ENCODE measurements at places on chromosomes 4 and X.

- no peak for DNase-seq
These were observed 114.5 kb downstream of the GATB start for GRCh38 chr4:151646322-151646721.

DNA sequence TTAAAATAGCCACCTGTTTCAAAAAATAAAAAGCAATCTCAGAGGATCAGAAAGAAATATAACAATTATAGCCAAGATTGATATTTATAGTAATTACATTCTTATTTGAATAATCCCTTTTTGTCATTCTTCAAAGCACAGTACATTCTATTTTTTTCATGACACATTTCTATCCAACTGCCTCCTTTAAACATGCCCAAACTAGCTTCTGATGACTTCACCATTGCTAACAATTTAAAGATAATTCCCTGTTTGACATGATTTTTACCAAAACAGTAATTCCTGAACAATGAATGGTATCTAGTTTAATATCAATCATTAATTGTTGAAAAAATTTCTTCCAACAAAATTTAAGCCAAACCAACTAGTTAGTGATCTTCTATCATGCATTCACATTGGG, 172.4 kb downstream of the SNCA start:
- DNase-seq, result no peak

DNA sequence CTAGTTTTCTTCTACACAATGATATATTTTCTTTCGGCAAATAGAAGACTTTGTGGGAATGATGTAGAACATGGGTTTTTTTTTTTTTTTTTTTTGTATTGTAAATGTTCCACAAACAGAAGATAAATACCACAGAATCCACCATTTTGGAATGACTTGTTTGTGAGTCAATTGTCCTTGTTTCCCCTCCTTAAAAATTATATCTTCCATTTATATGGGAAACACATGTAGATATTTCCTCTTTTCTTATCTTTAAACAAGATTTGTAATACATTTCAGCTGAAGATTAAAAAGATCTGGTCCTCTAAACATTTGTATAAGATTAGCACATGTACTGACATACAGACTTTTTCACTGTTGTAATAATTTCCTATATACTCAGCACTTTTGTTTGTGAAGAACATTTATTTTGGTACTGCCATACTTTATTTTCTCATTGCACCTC, 304.6 kb downstream of the SPRY1 start:
- no peak for DNase-seq

DNA sequence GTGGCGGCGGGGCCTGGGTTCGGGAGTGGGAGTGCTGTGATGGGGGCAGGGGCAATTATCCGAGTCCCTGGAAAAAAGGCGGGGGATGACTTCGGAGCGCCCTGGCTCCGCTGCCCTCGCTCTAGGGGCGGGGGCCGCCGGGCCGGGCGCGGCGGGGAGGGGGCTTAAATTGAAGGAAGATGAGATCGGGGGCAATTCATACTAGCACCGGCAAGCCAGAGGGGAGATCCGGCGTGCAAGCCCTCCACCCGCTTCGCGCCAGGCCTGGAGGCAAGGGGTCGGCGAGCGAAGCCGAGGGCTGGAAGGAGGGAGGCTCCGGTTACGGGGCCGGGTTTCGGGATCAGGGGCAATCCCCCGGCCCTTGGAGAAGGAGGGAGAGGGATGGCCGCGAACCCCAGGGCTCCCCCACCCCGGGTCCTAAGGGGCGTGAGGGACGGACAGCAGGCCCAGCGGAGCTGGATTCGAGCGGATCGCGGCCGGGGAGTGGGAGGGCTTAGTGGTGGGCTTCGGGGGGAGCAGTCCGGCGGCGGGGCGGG, 1.2 kb downstream of the BCORL1 start:
- DNase-seq, result no peak

DNA sequence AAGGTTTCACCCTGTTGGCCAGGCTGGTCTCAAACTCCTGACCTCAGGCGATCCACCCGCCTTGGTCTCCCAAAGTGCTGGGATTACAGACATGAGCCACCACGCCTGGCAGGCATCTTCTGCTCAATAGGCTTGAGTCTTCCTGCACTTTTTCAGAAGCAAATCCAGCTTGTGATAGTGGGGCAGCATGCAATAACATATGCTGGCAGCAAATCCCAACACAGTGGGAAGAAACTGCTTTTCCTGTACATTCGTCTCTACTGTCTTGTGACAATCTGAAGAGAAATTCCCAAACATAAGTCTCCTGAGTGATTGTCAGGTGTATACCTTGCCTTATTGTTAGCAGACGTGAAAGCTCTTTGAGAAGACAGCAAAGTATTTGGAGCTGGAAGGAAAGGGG, 145.7 kb downstream of the PALLD start:
- no peak for DNase-seq

DNA sequence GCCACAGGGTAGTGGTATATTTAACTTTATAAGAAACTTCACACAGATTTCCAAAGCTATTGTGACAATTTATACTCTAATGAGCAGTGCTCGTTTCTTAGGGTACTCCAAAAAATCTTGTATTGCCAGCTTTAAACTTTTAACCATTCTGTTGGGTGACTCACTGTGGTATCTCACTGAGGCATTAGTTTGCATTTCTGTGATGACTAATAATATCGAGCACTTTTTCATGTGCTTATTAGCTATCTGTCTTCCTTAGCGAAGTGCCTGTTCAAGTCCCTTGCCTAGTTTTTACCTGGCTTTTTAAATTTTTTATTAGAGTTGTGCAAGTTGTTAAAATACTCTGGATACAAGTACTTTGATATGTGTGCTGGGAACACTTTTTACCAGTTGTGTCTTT, 5.5 kb downstream of the PNMA3 start:
- DNase-seq, result no peak

GRCh38 chr4:187065396-187065795, 341.7 kb upstream of the FAT1 start:
- no peak for DNase-seq

- DNase-seq, result no peak
These were observed 9.1 kb upstream of the MAGED4B start for GRCh38 chrX:52078131-52078530.

- no peak for DNase-seq
These were observed 2.6 kb upstream of the ZFP42 start for GRCh38 chr4:187992971-187993370.

DNA sequence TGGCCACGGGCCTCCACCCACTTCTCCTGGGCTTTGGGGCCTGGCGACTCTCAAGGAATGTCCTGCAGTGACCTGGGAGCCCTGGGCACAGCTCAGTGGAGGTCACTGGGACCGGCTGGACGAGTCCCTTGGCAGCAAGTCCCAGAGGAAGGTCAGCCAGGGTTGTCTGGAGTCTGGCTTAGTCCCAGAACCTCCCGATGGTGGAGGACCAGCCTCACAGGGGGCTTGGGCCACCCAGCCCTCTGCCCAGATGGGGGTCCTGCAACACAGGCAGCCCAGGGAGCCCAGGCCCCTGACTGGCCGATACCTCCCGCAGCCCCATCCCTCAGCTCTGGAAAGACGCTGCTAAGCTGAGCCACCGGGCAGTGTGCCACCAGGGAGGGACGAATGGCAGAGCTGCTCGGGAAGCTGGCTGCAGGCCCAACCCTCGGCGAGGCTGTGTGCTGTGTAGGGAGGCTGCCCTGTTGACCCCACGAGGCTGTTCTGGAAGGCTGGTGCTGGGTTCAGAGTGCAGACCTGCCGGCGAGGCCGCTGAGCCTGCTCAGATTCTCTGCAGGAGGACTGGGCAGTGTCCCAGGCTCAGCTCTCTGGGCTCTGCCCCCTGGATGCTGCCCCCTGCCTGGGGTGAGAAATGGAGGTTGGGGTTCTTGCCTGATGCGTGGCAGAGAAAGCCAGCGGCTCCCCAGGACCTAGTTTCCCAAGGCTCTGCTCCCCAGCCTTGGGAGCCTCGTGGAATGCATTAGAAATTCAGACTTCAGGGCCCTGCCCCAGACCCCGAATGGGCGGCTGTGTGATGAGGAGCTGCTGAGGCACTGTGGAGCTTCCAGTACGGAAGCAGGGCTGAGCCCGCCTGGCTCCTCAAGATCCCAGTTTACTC, 61.7 kb downstream of the ADRA2C start:
- DNase-seq, result peak; percentile 84

DNA sequence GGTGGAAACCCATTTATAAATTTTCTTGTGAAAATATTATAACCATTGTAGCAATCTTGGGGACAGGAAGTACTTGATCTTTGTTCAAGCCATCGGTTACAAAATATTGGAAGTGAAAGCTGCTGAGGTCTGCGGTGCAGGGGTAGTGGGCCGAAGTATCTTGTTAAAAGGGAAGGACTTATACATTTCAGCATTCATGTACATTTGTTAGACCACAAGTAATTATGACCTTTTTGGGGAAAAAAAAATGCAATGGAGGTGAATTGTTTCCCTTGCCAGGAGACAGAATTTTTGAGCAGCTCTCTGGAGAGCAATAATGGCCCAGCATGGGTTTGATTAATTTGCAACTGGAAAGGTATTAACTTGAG, 121.3 kb downstream of the EGF start:
- no peak for DNase-seq

DNA sequence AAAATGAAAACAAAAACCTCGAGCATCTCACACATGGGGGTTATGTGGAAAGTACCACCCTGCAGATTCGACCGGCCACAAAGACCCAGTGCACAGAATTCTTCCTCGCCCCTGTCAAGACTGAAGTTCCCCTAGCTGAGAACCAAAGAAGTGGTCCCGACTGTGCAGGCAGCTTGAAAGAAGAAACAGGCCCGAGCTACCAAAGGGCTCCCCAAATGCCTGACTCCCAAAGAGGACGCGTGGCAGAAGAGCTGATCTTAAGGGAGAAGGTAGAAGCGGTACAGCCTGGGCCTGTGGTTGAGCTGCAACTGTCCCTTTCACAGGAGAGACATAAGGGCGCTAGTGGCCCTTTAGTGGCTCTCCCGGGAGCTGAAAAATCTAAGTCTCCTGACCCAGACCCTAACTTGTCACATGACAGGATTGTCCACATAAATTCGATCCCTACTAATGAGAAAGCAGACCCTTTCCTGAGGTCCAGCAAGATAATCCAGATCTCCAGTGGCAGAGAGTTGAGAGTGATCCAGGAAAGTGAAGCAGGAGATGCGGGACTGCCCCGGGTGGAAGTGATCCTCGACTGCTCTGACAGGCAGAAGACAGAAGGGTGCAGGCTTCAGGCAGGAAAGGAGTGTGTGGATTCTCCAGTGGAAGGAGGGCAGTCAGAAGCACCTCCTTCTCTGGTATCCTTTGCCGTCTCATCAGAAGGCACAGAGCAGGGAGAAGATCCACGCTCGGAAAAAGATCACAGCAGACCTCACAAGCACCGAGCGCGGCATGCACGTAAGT, 108.8 kb upstream of the MYOZ2 start:
- DNase-seq, result no peak
